ENCODE measurements at places on chromosomes 12 and 14.

DNA sequence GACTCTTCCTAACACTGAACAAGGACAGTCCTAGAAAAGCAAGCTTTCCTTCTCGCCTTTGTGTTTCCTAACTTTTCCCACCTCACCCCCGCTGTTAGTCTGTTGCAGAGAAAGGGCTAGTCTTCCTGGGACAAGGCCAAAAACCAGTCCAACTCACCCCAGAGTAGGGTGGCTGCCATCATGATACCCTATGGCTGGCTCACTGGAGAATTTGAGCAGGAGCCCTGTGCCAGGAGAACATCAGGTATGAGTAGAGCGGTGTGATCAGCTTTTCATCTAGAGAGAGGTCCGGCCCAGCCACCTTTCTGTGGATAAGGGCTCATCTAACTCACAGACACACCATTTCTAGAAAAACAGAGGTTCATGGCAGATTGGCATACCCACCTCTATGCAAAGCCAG, 16.7 kb upstream of the ZFP36L1 start:
- no peak for DNase-seq

DNA sequence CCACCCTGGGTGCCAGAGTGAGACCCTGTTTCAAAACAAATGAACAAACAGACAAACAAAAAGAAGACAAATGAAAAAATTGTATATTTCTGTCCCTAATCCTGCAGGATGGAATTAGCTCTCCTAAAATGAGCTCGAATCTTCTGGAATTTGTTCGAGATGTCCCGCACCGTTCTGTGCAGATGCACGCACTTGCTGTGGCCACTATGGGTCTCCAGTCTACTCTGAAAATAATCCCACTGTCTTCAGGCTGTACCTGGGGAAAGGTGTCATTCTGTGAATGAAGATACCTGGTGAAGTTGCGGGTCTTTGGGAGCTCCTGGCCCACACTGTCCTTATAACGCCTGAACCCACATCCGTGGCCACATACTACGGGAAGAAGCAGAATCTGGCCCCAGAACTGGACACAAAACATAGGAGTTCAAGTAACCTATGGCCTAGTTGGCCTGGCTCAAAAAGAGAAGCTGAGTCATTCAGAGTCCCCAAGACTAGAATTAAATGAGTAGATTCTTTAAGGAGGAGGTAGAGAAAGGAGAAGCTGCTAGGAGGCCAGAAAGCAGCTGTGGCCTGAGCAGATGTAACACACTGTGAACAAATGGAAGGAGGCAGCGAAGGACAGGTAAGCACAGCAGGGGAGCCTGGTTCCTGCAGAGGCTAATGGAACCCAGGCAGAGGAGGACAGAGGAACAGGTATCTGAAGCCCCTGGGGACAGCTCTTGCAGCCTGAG, 108.6 kb downstream of the FOXN3 start:
- no peak for DNase-seq

DNA sequence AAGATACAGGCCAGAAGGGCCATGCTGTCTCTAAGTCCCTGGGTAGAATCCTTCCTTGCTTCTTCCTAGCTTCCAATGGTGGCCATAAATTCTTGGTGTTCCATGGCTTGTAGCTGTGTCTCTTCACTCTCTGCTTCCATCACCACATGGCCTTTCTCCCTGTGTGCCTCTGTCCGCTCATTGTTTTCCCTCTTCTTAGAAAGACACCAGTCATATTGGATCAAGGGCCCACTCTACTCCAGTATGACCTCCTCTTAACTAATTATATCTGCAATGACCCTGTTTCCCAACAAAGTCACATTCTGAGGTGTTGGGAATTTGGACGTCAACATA, 7.6 kb upstream of the MAP1LC3B2 start:
- no peak for DNase-seq

GRCh38 chr14:58808828-58809227, 171.1 kb downstream of the DACT1 start:
- DNase-seq = no peak

- no peak for DNase-seq
Measured at GRCh38 chr12:32561931-32562341, 117.2 kb upstream of the DNM1L start.

GRCh38 chr12:109193896-109194295, 77.5 kb downstream of the ACACB start:
- DNase-seq = no peak

DNA sequence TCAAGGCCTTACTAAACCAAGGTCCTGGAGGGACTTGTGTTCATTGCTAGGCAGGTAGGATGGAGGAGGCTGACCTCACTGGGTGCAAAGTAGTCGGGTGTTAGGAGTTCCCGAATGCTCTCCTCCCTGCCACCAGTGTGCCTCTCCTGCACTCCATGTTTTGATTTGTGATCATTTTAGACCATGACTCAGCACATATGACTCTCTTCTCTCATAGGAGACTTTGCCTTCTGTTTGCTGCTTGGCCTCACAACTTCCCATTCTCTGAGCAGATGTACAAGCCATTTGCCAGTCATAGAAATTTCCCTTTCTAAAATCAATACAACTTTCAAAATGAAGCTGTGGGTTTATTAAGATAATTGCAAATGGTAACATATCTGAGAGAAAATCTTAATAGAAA, 46.6 kb upstream of the LRIG3 start:
- DNase-seq = no peak

DNA sequence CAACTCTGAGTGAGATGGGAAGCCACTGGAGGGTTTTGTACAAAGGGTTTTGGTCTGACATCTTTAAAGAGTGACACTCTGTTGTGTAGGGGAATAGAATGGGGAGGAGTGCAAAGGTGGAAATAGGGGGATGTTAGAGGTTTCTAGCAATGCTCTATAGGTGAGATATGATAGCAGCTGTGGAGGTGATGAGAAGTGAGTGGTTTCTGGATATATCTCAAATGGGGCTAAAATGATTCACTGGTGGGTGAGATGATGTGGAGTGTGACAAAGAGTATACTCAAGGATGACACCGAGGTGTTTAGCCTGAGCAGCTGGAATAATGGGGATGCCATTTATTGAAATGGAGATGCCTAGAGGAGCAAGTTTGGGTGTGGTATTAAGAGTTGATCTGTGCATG, 426.4 kb downstream of the PCNX1 start:
- DNase-seq = no peak

GRCh38 chr12:14999021-14999694, 26.3 kb downstream of the PDE6H start:
- DNase-seq = no peak

- no peak for DNase-seq
Measured at GRCh38 chr14:81023095-81023710, 67.8 kb downstream of the TSHR start.

DNA sequence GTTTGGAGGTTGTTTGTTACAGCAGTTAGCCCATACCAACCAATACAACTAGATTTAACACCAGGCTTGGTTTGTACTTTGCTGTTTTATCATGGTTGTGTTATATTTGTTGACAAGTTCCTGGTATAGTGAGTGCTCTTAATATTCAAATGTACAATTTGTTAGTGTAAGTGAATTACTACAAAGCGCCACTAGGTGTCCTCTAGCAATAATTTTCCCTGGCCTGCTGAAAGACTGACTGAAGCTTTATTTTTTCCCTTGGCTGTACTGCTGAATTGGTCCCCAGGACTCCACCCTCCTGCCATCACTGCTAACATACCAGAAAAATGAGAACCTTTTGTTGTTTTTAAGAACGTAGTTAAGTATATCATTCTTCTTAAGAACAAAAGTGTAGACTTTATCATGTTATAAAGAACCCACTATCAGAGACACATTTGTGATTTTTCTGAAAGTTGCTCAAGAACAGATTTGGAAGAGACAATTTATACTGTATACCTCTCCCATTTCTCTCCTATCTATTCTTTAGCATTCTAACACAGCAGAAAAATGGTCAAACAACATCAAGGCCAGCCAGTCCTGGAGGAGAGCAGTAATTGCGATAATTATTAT, 75.3 kb upstream of the FAR2 start:
- peak; percentile 31 for DNase-seq

Measured in cerebellum (tissue), 4 donors.